ENCODE measurements at places on chromosomes 2 and 18.

DNA sequence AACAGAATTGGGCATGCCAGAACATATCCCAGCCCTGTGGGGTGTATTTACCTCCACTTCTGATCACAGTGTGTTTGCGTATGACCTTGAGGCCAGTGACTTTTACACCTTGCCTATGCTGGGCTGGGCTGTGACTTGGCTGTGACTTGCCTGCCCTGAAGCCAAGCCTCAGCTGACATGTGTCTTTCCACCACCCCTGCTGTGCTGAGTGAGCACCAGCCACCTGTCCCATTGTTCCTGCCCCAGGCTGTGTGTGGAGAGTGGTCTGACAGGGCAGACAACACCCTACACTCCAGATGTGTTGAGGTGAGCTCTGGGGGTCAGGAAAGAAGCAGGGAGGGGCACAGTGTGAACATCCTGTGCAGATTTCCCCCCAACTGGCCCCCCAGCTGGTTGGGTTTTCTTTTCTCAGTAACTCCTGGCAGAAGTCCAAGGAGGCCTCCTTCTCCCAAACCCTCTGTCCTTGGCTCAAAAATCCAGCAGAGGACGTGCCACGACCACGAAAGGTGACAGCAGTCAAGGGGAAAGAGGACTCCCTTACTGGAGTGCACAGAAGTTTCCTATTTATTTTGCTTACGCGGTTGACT is 5.1 kb upstream of the STEAP3 start:
- DNase-seq = no peak

DNA sequence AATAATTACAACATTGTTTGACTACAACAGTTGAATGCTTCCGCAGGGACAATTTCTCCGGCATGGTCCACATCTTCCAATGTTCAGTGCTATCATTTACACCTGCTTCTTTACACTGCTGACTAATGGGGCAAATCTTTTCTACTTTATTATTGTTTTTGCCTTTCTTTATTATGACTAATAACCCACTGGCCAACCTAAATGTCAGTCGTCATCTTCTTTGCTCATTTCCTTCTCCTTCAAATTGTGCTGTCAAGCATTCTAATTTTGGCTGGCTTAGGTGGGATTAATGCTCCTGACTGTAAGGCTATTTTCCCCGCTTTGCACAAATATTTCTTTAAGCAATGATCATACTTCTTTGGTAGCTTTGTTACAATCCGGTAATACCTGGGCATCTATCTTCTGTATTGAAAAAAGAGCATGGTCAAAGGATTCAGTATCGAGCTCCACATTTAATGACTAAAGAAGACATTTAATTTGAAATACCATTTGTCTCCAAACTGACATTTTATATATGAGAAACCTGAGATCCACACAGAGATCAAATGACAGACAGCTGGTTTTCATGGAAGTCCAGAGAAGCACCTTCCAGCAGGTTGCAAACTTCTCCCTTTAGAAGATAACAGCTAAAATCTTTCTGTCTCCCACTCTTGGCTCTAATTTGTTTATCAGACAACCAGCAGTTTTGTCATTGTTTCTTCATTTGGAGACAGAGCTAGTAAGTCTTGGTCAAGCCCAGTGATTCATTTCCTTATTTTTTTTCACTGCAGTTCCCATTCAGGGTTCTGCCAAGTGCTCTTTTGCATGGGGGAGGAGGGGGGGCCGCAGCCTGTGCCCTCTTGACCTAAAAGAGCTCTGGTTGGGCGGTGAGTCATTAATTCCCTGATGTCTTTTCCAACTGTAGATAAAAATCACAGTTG is 132.9 kb downstream of the SOCS6 start:
- DNase-seq = no peak

GRCh38 chr2:9149726-9150567 is 56.7 kb upstream of the ASAP2 start:
- DNase-seq = no peak

GRCh38 chr2:20223407-20224163 is 1.3 kb downstream of the SDC1 start:
- no peak for DNase-seq

- no peak for DNase-seq
These were observed 21.2 kb downstream of the RTP5 start for GRCh38 chr2:241890524-241891235.

GRCh38 chr2:178521304-178522150 is 41.3 kb downstream of the PLEKHA3 start:
- DNase-seq = no peak

GRCh38 chr2:40352703-40353099 is 99.2 kb downstream of the SLC8A1 start:
- DNase-seq = no peak

- DNase-seq = no peak
These were observed 87.6 kb downstream of the SMAD2 start for GRCh38 chr18:47842836-47843235.

GRCh38 chr2:188601927-188602326 is 310.3 kb downstream of the GULP1 start:
- DNase-seq = no peak

DNA sequence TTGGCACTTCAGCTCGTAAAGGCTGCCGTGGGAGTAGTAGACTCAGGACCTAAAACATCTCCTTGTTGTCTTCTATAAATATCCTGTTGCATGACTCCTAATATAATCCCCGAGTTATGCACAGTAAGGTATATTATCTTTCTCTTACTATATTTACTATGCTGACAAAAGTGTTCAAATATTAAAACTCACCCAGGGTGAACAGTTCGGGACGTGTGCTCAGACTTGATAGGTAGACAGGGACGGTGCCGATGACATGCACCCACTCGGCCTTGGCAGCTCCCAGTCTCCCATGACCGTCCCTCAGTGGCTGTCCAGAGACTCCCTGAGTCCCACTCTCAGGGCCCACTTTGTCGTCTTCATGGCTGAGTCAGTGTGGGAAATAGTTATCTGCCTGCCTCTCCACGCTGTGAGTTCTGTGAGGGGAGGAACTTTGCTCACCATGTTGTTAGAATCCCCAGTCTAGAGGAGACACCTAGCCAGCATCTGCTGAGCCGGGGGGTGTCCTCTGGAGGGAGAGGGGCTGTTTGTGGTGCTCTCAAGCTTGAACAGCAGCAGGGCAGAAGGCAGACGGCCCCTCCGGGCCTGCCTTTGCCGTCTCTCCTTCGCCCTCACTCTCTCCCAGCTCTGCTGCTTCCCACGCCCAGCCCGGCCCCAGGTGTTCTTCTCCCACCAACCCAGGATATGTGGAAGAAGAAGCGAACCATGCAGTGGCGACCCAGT is 75.0 kb downstream of the DGKD start:
- DNase-seq = no peak

DNA sequence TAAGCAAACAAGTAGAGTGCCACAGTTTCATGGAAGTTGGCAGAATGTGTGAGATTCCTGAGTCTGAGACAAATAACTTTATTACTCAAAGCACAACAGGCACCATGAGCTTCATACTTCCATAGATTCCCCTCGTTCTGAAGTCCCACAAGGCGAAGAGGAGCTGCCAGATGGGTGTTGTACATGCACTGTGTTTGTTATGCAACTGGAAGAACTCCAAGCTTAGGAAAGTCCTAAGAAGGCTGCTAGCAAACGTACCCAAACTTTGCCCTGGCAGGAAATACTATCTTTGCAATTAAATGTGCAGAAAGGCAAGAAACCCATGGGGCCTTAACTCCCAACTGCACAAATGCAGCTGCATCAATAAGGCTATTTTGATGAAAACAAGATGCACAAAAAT is 1.6 kb upstream of the GCA start:
- no peak for DNase-seq

GRCh38 chr2:236673126-236673822 is 103.6 kb downstream of the ACKR3 start:
- DNase-seq = no peak

DNA sequence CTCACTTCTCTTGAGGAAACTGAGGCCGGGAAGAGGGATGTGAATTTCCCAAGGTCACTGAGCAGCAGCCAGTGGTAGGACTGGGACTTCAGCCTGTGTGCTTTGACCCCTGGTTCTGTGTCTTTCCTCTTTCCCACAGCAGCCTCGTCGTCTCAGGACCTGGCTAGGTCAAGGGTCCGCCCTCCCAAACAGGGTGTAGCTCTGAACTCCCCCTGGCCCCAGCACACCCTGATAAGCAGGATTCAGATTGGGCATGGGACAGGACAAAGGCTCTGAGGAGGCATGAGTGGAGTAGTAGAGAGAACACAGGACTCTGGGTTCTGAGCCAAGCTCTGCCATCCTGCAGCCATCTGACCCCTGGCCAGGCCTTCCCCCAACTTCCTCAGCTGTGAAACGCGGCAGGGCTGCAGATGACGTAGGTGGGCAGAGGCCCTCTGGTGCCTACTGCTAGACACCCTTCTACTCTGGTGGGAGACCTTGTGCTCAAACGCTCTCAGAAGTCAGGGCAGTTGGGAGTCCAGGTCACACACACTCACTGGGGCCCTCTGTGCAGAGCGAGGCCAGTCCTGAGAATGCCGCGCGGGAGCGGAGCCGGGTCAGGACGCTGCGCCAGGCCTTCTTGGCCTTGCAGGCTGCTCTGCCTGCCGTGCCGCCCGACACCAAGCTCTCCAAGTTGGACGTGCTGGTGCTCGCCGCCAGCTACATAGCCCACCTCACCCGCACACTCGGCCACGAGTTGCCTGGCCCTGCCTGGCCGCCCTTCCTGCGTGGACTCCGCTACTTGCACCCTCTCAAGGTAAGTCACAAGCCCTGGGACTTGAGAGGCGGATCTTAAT is 984 bp downstream of the TCF23 start:
- DNase-seq = no peak

DNA sequence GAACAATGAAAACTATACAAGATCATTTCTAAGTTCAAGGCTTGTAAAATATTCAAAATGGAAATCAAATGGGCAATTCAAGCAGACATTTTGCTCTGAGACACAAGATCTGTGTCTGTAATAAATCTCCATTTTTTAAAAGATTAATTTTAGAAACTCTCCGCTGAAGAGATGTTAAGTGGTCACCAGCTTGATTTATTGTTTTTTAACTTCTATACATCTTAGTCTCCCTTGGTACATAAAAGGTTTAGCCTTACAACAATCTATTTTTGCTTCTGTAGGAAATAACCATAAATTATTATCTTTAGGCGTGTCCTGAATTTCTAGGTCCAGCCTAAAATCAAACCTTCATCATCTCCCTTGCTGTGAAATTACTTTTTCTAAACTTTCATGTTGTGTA is 553.6 kb downstream of the NRXN1 start:
- DNase-seq = no peak

- DNase-seq = no peak
These were observed 205.8 kb downstream of the SEPTIN10 start for GRCh38 chr2:109408043-109408335.

- no peak for DNase-seq
These were observed 36.5 kb upstream of the ST3GAL5 start for GRCh38 chr2:85925216-85925671.

GRCh38 chr2:33071591-33071990 is 124.8 kb downstream of the LTBP1 start:
- no peak for DNase-seq
